ENCODE measurements at places on chromosomes 11 and 22.

GRCh38 chr22:35633520-35633919 is 14.7 kb upstream of the APOL6 start:
- DNase-seq, result no peak

DNA sequence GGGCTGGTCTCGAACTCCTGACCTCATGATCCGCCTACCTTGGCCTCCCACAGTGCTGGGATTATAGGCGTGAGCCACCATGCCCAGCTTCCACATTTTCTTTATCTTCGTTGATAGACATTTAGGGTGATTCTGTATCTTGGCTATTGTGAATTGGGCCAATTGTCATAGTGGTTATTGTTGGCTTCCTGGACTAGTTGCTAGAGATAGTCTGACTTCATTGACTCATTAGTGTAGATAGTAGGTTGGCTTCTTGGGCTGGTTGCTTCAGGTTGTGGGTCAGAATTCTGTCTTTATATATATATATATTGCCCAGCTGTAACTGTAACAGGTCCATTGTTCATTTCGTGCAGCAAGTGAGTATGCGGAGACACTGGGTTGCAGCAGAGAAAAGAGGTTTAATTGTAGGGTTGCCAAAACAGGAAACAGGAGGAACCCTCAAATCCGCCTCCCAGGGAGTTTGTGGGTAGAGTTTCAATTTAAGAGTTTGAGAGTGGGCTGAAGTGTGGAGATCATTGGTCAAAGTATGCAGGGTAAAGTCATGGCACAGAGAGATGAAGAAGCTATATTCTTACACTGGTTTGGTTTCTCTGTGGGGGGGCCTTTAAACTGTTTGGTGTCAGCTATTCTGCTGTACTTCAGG is 22.0 kb downstream of the ATG13 start:
- no peak for DNase-seq

DNA sequence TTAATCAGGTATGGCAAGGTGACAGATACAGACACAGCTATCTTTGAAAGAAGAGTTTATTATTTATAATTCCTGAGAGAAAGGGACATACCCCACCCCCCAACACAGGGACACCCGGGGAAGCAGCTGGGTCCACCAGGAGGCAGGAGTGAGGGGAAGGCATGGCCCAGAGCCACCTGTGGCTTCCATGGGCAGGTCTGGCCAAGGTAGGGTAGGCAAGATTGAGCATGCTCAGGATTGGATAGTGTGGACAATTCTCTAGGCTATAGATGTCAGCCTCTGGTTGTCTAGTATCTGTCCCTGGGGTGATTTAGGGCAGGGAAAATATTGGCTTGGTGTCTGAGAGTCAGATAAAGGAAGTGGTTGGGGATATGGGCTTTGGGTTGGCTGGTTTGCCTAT is 27.5 kb upstream of the SMIM35 start:
- no peak for DNase-seq

DNA sequence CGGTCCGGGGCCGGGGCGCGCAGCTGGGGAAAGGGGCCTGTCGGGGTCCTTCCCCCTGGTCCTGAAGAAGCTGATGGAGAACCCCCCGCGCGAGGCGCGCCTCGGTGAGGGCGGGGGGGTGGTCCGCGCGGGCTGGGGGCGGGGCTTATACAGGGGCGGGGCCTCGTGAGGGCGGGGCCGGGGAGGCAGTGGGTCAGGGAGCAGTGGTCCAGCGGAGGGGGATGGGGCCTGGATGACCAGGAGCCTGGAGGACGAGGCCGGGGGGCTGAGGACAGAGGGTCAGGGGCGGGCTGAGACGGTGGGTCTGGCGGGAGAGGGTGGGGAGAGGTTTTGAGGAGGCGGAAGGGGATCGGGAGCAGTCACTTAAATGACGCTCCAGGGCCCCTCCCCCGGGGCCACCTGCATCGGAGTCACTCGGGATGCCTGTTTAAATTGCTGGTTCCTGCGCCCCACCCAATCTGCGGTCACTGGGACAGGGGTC is 396 bp downstream of the TEF start:
- peak; percentile 37 for DNase-seq

DNA sequence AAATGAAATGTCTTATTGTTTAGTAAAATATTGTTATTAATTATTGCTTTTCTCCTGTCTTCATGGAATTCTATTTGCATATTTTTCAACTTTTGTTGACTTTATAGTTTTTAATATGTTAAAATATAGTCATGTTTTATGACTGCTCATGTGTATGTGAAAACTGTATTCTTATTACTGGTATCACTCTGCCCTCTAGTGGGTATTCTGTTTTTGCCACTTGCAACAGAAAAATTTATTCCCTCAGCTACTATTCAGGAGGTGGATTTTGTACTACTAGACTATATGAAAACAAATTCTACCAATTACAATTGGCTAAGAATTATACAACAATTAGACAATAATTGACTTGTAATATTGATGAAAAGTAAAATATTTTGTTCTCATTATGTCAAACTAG is 45.0 kb downstream of the OR4C6 start:
- peak; percentile 3 for DNase-seq

DNA sequence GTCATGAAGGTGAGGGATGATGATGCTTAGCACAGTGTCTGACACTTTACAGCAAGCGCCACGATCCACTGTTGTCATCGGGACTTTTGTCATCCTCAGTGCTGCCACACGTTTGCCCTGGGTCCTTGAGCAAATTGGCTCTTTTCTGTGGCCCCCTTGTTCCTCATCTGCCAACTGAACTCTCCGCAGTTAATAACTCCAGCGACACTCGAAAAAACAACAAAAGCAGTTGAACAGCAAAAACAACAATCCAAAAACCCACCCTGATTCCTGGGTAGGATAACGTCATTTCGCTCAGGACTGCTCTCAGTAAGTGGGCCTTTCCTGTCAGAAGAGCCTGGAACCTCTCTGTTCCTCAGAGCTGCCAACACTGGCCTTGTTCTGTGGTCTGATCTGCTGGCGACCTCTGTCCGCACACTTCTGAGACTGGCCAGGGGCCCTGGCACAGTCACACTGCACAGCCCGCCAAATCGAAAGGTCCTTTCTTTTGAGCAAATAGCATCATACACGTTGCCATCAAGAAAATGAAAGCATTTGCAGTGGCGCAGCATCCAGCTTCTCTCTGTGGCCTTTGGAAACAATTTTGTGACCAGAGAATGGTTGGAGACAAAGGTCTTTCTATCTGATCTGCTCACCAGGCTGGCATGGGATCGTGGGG is 79.9 kb upstream of the SYT13 start:
- DNase-seq, result no peak

DNA sequence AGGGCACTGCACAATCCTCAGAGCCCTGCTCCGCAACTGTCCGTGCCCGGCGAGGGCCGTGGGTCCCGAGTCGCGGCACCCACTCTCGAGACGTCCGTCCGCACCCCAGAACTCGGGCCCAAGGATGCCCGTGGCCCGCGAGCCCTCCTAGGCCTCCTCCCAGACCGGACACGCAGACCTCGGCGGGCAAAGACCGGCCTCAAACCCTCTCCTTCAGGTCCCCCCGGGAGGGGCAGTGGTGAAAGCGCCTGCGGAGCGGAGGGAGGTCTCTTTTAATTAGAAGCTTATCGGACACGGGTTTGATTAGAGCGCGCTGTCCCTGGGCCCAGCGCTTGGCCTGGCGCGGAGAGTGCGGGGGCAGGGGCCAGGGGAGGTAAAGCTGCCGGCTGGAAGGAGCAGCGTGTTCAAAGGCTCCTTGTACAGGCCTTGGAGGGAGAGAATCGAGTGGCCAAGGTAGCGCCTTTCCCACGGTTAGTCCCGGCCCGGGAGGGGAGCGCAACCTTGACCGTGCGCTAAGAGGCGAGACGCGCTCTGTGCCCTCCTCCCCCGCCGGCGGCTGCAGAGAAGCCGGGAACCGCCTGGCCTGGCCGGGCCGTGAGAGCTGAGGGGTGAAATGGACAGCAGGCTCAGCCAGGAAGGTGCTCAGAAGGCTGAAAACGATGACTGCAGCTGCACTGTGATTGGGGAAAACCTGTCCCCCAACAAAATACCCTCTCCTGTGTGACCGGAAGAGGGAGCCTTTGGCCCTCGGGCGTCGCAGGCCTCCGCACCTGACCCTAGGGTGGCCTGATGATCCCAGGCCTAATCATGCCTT is 4.6 kb downstream of the WT1 start:
- no peak for DNase-seq

DNA sequence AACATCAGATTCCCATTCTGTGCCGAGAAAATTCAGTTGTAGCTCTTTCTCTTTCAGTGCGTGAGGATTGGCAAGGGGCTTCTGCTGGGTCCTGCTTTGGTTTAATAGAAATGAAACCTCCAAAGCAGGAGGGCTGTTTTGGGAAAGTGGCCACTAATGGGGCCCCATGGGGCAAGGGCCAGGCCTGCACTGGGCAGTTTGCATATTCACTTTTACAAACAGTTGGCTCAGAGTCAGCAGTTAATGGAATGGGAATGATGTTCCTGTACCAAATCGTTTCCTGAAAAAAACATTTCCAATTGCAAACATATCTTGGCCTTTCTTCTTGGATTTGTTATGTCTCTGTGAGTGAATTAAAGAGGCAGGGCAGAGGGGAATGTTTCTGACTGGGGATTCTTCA is 92.1 kb downstream of the PARVA start:
- DNase-seq, result no peak

DNA sequence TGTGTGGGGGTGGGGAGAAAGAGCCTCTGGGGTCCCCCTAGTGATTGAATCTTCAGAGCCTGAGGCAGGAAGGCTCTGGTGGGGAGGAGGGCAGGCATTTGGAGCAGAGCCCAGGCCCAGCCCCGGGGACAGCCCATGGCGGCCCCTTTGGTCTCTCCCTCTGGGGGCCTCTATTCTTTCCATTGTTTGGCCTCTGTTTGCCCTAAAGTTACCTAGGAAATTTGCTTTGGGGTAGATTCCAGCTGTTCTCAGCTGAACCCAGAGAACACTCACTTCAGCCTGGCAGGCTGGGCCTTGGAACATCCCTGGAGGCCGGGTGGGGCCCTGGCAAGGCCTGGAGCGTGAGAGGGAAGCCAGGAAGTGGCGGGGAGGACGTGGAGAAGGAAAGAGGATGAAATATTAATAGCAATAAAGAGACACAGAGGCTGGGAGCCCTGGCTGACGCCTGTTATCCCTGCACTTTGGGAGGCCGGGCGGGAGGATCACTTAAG is 22.9 kb upstream of the A4GALT start:
- peak; percentile 10 for DNase-seq

- DNase-seq, result no peak
Measured at GRCh38 chr11:134818516-134818915, 406.5 kb upstream of the B3GAT1 start.

- peak; percentile 49 for DNase-seq
Measured at GRCh38 chr11:113549611-113550578, 74.7 kb upstream of the DRD2 start.

DNA sequence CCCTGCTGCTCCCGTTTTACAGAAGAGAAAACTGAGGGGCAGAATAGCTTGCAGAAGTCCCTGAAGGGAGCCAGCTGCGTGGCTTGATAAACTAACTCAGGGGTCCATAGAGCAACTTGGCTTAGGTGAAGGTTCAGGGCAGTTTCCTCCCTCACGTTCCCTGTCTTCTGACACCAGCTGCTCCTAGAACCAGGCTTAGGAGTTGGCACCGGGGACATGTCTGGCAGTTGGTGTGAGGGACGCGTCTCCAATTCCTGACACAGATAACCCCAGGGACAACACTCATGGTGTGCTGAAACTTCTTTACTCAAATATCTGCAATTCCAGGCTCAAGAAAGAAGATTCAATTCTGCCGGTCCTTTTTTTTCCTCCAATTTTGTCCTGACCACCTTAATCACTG is 85.7 kb downstream of the DSCAML1 start:
- no peak for DNase-seq

DNA sequence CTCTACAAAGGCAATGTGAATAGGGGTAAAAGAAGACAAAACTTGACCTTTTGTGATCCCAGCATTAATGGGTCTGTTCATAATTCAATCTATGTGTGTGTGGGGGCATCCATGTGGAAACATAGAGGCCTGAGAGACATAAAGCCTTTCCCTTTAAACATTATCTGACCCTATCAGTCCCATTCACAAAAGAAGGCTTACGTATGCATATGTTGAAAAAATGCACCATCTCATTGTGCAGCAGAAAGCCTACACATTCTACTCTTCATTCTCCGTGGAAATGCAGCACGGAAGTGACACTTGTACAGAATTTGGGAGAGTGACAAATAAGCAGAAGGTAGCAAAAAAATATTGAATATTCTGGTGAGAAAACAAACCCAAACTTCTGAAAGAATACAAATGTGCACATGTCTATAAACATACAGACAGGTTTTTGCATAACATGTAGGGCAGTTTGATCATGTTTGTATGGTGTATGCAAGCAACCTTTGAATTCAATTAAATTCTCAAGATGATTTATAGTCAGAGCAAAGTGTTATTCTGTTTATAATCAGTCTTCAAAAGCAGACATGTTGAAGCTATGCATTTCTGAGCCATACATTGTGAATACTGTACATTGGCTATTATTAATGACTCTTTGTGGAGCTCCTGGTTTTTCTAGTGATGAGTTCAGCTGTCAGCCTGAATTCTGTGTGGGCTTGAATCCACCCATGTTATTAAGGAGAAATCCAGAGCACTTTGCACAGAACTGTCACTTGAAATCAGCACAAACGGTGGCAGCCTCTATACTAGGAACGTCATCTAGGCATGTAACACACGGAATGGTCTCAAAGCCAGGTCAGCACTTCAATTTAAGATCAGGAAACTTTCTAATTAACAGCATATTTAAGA is 236.8 kb downstream of the DCDC1 start:
- DNase-seq, result no peak

- DNase-seq, result peak; percentile 56
Measured at GRCh38 chr22:35620624-35621251, 3.6 kb upstream of the MB start.

DNA sequence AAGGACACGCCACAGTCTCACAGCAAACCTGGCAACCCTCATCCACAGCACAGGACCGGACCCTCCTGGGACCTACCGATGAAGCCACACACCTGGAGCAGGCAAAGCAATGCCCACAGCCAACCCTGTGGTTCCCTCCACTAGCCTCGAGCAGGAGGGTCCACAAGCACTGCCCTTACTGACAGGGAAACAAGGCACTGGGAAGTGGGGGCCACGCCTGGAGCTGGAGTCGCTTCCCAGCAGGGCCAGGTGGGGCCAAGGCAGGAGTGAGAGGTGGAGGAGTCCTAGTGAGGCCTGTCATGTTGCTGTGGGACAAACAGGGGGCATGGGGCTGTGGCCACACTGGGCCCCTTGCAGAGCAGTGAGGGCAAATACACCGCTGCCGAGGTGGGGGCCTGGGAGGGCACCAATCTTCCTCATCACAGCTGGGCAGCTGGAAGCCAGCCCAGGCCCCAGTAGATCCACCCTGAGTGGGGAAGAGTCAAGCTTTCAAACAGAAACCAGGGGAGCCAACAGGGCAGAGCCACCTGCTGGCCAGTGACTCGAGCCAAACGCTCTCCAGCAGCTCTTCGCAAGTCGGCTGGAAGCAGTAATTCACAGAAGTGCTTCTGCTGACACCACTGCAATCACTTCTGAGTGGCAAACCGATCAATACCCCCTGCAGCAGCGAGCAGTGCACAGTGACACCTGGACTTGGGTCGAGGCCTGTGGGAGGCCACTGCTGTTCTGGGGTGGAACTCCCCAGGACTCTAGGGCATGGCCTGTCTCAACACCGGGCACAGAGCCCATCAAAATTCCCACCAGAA is 13.7 kb downstream of the SULT4A1 start:
- DNase-seq, result peak; percentile 34

GRCh38 chr22:18114495-18114894 is 3.9 kb downstream of the TUBA8 start:
- no peak for DNase-seq

GRCh38 chr11:129930743-129931142 is 35.4 kb upstream of the NFRKB start:
- DNase-seq, result no peak
